ENCODE measurements at places on chromosomes 1 and 21.
A peak's percentile ranks its signal among the peaks of the same experiment; 100 is the strongest.

GRCh38 chr1:39065542-39065941, 39.4 kb downstream of the NDUFS5 start:
- no peaks in the 10 kb centered on the region for H3K36me3 ChIP-seq
- H3K4me3 ChIP-seq = no peak overlapping the region
- no peak for DNase-seq

DNA sequence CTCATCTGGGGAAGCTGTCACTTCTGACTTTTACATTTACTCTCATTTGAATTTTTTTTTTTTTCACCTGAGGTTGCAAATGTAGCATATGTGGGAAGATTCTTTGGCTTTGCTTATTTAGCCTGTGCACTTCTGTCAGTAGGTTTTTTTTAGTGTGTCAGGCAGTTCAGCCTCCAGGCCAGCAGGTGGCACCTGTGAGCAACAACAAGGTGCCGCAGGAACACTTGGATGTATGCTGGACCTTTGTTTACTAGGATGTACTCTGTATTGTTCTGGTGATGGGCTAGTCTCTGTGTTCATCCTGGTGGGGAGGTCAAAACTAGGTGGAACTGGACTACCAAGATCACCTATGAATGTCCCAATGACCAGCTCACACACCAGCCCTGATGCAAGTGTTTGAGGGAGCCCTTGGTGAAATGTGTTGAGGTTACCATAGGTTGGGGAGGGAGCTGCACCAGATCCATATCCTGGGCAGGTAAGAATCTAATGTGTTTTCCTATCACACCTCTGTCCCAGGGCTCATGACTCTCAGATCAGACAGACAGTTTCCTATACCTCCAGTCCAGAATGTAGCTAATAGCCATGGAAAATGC, 618.2 kb downstream of the BRINP3 start:
- no peak overlapping the region for H3K27ac ChIP-seq
- no peaks in the 10 kb centered on the region for H3K4me1 ChIP-seq
- H3K4me3 ChIP-seq = no peak overlapping the region

DNA sequence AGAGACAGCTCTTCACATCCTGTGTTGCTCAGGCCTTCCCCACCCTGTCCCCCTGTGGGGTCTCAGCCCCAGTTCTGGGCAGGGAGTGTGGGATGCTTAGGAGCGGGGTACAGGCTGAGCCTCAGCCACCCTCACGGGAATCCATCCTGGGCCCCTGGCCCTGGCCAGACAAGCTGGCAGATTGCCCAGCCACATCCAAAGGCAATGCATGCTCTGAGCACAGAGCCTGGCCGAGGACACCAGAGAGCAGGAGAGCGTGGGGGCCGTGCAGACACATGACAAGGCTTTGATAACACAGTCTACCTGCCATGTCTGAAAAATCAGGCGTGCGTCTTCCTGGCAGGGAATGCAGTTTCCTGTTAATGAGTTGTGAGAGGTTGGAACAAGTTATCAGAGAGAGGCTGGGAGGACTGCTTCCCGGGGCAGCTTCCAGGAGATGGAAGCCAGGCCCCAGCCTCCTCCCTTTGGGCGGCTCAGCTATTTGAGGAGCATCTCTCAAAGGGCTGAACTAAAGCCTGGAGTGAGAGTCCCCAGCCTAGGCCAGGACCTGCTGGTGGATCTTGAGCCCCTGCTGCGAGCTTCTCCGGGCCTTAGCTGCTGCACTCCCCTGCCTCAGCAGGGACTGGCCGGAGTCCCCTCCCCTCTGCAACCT, 72.2 kb upstream of the SELENON start:
- DNase-seq = no peak
- peaks cover 32% of the 10 kb centered on the region for H3K4me1 ChIP-seq
- no peaks in the 10 kb centered on the region for H3K27me3 ChIP-seq

GRCh38 chr1:20086800-20087199, 16.8 kb downstream of the PLA2G5 start:
- peaks cover 53% of the 10 kb centered on the region for H3K27me3 ChIP-seq
- H3K36me3 ChIP-seq = no peaks in the 10 kb centered on the region
- DNase-seq = no peak
- no peak overlapping the region for H3K27ac ChIP-seq
- H3K4me3 ChIP-seq = no peak overlapping the region

- H3K4me1 ChIP-seq = peaks cover 11% of the 10 kb centered on the region
- H3K27me3 ChIP-seq = no peaks in the 10 kb centered on the region
- H3K36me3 ChIP-seq = peaks cover 10% of the 10 kb centered on the region
- DNase-seq = no peak
- no peak overlapping the region for H3K4me3 ChIP-seq
These were observed 70.8 kb downstream of the MRPS6 start for GRCh38 chr21:34144224-34144623.

DNA sequence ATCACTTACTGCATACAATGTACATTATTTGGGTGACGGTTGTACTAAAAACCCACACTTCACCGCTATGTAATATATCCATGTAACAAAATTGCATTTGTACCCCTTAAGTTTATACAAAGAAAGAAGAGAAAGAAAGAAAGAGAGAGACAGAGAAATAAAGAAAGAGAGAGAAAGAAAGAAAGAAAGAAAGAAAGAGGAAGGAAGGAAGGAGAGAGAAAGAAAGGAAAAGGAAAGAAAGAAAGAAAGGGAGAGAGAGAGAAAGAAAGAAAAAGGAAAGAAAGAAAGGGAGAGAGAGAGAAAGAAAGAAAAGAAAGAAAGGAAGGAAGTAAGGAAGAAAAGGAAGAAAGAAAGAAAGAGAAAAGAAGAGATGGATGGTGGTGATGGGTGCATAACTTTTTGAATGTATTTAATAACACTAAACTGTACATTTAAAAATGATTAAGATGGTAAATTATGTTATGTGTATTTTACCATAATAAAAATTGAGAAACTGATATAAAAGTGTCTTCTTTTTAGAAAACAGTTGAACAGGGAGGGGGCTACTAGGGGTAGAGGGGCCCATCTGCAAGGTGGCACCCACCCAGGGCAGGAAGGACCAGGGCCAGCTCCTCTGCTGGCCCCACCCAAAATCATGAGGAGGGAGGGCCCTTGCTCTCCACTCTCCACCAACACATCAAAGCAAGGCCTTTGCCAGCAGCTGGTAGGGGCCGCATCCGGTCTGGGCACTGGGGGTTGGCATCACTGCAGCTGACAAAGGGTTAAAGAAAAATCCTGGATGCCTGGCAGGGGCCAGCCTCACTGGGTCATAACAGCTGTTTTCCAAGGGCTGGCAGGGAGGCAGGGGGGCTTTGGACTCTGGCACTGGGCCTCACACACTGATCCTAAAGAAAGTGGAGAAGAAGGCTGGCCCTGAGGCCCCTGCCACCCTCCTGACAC, 153.9 kb upstream of the EDN2 start:
- DNase-seq = no peak
- no peaks in the 10 kb centered on the region for H3K36me3 ChIP-seq
- peaks cover 45% of the 10 kb centered on the region for H3K4me1 ChIP-seq

DNA sequence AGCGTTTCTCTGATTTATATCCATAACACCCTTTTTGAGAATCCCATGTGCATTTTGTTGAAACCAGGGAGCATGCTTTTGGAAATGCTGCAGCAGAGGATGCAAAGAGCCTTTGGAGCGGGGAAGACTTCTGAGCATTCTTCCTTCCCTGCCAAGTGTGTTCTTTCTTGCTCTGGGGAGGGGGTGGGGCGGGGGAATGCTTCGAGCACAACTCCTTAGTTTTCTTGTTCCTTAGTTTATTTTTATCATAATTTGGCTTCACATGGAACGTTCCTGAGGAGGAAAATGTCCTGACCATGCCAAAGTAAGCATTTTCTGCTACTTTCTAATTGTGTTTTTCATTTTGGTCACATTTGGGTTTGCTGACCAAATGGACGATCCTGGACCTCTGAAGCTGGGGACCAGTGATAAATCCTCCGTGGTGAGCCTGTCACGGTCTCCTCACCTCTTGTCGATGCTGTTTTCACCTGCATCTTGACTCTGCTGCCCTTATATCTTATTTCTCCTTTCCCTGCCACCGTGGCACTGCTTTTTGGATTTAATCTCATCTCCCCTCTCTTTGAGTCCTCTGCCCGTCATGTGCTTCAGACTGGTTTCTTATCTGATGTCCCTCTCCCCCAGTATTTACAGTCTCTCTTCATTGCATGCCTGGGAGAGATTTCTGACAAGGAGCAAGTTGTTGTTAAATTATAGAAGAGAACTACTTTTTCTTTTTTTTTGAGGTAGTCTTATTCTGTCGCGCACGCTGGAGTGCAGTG, 2.4 kb downstream of the CTPS1 start:
- H3K4me3 ChIP-seq = peak overlapping the region; percentile 21
- no peak for DNase-seq
- H3K27me3 ChIP-seq = no peaks in the 10 kb centered on the region

DNA sequence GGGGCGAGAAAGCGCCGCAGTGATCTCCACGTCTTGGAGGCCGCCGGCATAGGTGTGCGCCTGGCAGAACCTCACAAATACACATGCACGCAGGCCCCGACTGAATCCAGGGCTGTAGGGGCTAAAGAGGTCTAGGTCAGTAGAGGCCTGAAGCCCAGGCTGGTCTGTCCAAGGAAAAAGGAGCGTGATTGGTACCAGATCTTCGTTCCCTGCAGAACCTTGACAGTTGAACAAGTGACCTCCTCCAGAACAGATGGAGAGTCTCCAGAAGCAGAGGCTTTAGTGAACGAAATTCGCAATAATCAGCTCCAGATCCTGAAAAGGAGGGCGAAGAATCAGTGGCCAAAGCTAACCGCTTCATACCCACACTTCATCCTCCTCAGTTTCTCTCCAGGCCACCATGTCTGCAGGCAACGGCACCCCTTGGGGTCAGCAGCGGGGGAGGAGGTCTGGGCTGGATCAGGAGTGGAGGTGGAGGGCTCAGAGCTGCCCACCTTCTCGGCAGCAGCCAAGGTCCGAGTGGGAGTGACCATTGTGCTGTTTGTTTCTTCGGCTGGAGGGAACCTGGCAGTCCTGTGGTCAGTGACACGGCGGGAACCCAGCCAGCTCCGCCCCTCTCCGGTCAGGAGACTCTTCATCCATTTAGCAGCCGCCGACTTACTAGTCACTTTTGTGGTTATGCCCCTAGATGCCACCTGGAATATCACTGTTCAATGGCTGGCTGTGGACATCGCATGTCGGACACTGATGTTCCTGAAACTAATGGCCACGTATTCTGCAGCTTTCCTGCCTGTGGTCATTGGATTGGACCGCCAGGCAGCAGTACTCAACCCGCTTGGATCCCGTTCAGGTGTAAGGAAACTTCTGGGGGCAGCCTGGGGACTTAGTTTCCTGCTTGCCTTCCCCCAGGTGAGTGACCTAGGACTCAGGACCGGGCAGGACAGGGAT, 749 bp upstream of the PEX11B start:
- H3K4me3 ChIP-seq = peak overlapping the region; percentile 94
- peaks cover 6% of the 10 kb centered on the region for H3K36me3 ChIP-seq
- no peak for DNase-seq
- peaks cover 32% of the 10 kb centered on the region for H3K4me1 ChIP-seq

GRCh38 chr1:161085165-161085564, 4.2 kb downstream of the NECTIN4 start:
- H3K27ac ChIP-seq = no peak overlapping the region
- no peaks in the 10 kb centered on the region for H3K27me3 ChIP-seq
- peaks cover 16% of the 10 kb centered on the region for H3K4me1 ChIP-seq
- no peak for DNase-seq

GRCh38 chr1:234987415-234988154, 141.1 kb downstream of the TOMM20 start:
- peak overlapping the region; percentile 82 for H3K4me3 ChIP-seq
- H3K27ac ChIP-seq = peak overlapping the region; percentile 94
- no peaks in the 10 kb centered on the region for H3K36me3 ChIP-seq
- H3K4me1 ChIP-seq = peaks cover 23% of the 10 kb centered on the region
- DNase-seq = no peak

GRCh38 chr1:8602471-8603219, 214.8 kb downstream of the RERE start:
- peaks cover 18% of the 10 kb centered on the region for H3K4me1 ChIP-seq
- H3K27me3 ChIP-seq = no peaks in the 10 kb centered on the region
- no peak for DNase-seq
- H3K36me3 ChIP-seq = no peaks in the 10 kb centered on the region
- H3K27ac ChIP-seq = peak overlapping the region; percentile 74

DNA sequence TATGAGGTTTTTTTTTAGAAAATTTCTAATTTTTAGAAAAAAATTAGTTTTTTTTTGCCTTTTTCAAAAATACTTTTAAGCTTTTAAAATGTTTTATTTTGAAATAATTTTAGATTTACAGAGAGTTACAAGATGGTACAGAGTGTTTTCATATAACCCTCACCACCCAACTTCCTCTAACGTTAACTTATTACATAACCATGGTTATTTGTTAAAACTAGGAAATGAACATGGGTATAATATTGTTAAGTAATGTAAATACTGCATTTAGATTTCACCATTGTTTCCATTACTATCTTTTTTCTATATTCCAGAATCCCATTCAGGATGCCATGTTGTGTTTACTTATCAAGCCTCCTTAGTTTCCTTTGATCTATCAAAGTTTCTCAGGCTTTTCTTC, 45.2 kb upstream of the ST6GALNAC3 start:
- no peak for DNase-seq
- H3K27ac ChIP-seq = no peak overlapping the region
- H3K4me1 ChIP-seq = no peaks in the 10 kb centered on the region
- peaks cover 24% of the 10 kb centered on the region for H3K27me3 ChIP-seq
- no peak overlapping the region for H3K4me3 ChIP-seq
